ENCODE measurements at places on chromosomes 5 and 9. TPM values are rescaled to one million over a fixed set of nuclear protein-coding genes. Genes with fewer than 3 reads are reported as not detected.

PDZD2 gene
- not detected for total RNA-seq

- H3K27me3 ChIP-seq, result no peaks in the 10 kb centered on the region
- no peaks in the 10 kb centered on the region for H3K36me3 ChIP-seq
- no peak overlapping the region for H3K4me3 ChIP-seq
- no peaks in the 10 kb centered on the region for H3K4me1 ChIP-seq
- DNase-seq, result no peak
These were observed 60.1 kb upstream of the ZNF608 start for GRCh38 chr5:124806373-124807077.

DNA sequence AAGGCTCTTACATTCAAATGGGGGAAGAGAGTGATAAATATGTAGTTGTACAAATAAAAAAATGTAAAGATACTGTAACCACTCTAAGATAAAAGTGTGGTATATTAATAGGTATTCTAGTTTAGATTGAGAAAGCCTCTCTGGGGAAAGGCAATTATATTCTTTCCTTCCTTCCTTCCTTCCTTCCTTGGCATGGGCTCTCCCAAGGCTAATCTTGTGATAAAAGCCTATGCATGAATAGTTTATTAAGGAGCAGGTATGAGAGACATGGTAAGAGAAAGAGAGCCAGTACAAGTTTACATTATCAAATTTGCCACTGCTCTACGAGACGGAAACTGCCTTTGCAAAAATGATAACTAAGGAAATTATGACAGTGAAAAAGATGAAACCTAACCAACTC lies 588.8 kb downstream of the PRELID2 start:
- no peak overlapping the region for H3K27ac ChIP-seq
- no peaks in the 10 kb centered on the region for H3K4me1 ChIP-seq
- H3K4me3 ChIP-seq, result no peak overlapping the region
- no peak for DNase-seq
- no peaks in the 10 kb centered on the region for H3K27me3 ChIP-seq
- H3K36me3 ChIP-seq, result no peaks in the 10 kb centered on the region

DNA sequence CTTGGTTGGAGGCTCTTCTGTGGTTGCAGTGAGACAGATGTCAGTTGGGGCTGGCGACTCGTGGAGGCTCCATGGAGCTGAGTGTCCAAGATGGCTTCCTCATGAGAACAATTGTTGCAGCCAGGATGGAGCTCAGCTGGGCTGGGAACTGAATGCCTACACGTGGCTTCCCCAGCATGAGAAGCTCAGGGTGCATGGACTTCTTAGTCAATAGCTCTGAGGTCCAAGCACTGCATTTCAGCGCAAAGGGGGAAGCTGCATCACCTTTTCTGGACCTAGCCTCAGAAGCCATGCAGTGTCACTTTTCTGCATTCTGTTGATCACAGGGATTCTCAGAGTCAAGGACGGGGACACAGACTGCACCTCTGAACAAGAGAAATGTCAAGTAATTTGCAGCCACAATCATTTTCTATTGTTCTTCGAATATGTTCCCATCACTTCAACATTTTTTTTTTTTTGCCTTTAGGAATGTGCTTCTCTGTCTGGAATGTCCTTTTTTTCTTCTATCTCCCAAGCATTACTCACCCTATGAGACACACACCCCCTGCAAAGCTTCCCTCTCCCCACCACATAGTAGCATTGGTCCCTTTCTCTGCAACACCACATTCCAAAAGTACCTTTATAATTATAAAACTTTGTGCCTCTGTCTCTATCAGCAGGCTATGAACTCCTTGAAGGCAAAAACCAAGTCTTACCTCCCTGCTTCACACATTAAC lies 57.5 kb upstream of the STK32A start:
- H3K36me3 ChIP-seq, result no peaks in the 10 kb centered on the region
- no peak overlapping the region for H3K27ac ChIP-seq
- H3K27me3 ChIP-seq, result peaks cover 3% of the 10 kb centered on the region

IRX2 gene
- not detected for total RNA-seq

- no peaks in the 10 kb centered on the region for H3K36me3 ChIP-seq
- H3K4me3 ChIP-seq, result peak overlapping the region; percentile 45
- no peaks in the 10 kb centered on the region for H3K27me3 ChIP-seq
- H3K27ac ChIP-seq, result peak overlapping the region; percentile 95
These were observed 12.0 kb upstream of the TGFBR1 start for GRCh38 chr9:99092643-99093491.

DNA sequence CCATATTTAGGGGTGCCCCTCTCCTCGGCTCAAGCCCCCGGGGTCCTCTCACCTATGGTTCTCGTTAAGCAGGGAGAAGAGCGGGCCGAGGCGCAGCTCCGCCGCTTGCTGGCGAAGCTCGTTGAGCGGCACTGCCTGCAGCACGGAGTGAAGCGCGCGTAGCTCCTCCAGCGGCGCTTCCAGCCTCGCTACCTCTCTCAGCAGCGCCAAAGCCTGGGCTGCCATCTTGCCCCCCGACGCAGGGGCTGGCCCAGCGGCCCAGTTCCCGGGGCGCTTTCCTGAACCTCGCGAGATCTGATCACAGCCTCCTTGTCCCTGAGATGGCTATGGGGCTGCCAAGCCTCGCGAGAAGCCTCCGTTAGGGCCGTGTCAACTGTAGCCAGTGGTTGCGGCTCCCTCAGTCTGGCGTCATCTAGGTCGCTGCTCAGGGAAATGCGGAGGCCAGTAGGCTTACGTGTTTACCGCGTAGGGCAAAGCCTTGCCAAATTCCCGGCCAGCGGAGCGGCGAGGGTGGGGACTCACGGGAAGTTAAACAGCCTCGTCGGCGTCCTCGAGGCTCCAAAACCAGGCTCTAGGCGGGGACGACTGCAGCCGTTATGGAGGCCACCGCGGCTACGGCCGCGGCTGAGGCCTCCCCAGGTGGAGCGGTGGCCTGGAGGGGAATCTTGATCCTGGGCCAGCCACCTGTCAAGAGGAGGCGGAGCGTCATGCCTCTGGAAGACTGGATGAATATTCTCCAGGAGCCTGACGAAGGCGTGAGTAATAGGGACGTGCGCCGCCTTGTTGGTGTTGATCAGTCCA lies at the start of gene PSMD5:
Gene PSMD5 (minus strand): TSS at position 238 of the 801 bp plus-strand sequence. CDS start 13 bp downstream, at position 225.
- peak within 1 kb of the TSS; percentile 95 for H3K27ac ChIP-seq
- H3K4me3 ChIP-seq, result peak within 1 kb of the TSS; percentile 98
- H3K36me3 ChIP-seq, result peaks cover 78% of the 10 kb centered on the region
- peak; percentile 100 for DNase-seq
- H3K4me1 ChIP-seq, result peaks cover 71% of the 10 kb centered on the region

Measured in activated CD8-positive, alpha-beta T cell treated with anti-CD3 and anti-CD28 coated beads for 36 hours (primary cell).